ENCODE measurements at places on chromosomes 16 and 17.

- DNase-seq: peak; percentile 73
Measured at GRCh38 chr17:82551779-82552457, 32.4 kb downstream of the FOXK2 start.

- no peak for DNase-seq
Measured at GRCh38 chr16:69133373-69133954, 1.0 kb downstream of the UTP4 start.

GRCh38 chr17:78645421-78646295 lies 68.5 kb upstream of the DNAH17 start:
- peak; percentile 55 for DNase-seq

- no peak for DNase-seq
Measured at GRCh38 chr16:81369888-81370504, 55.2 kb downstream of the GAN start.

DNA sequence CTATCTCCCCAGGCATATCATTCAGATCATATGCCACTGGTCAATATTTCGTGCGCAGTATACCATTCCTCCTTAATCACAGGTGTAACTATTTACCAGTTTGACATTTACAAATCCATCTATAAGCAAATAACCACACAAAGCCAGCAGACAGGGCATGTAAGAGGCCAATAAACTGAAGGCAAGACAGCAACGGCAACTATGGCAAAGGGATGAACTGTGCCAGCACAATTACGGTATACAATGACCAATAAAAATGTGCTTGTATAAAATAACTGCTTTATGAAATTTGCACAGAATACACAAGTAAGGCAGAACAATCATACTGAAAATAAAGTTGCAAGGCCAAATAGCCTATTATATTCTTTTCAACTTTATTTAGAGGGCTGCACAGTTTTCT lies 9.2 kb downstream of the NETO2 start:
- DNase-seq: peak; percentile 4

GRCh38 chr17:77036136-77036840 lies 104.5 kb upstream of the SEC14L1 start:
- DNase-seq: no peak

DNA sequence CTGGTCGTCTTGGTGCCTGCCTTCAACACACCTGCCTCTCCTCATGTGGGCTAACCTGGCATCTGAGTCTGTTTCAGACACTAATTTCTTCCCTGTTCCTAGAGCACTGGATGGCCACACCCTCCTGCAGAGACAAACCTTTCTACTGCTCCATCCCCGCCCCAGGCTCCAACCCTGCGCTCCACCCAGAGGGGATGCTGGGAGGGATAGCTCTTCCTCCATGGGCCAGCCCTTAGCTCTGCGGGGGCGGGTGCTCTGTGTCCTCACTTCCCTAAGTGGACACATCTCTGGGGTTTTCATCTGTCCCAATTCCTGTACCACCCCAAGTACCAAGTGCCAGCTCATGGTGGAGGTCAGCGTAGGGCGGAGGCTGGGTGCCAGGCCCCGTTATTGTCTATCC lies 11.0 kb upstream of the CRISPLD2 start:
- DNase-seq: no peak

- DNase-seq: no peak
Measured at GRCh38 chr16:35198223-35199199, 1739.1 kb downstream of the TP53TG3F start.

GRCh38 chr17:17701658-17702057 lies 20.4 kb downstream of the RAI1 start:
- DNase-seq: peak; percentile 46

DNA sequence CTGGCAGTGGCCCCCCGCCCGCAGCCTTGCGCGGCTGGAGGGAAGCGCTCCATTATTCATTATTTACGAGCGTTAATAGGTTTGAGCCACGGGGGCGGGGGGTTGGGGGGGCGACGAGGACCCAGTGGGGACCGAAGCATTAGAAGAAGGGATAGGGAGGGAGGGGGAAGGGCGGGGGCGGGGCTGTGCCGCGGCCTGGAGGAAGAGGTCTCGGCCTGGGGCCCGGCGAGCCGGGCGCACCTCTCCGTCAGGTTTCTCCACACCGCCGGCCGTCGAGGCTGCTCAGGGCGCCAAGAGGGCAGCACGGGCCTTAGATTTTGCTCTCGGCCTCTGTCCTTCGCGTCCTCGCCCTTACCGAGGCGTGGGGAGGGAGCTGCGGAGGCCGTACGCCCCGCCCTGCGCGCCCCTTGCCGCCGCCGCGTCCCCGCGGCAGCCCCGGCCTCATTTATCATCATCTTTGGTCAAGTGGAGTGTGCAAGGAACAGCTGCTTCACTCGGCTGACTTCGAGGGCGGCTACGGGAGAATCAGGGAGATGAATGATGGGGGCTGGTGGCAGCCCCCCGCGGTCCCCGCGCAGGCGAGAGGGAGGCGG lies 54.2 kb downstream of the SREBF1 start:
- DNase-seq: peak; percentile 87

DNA sequence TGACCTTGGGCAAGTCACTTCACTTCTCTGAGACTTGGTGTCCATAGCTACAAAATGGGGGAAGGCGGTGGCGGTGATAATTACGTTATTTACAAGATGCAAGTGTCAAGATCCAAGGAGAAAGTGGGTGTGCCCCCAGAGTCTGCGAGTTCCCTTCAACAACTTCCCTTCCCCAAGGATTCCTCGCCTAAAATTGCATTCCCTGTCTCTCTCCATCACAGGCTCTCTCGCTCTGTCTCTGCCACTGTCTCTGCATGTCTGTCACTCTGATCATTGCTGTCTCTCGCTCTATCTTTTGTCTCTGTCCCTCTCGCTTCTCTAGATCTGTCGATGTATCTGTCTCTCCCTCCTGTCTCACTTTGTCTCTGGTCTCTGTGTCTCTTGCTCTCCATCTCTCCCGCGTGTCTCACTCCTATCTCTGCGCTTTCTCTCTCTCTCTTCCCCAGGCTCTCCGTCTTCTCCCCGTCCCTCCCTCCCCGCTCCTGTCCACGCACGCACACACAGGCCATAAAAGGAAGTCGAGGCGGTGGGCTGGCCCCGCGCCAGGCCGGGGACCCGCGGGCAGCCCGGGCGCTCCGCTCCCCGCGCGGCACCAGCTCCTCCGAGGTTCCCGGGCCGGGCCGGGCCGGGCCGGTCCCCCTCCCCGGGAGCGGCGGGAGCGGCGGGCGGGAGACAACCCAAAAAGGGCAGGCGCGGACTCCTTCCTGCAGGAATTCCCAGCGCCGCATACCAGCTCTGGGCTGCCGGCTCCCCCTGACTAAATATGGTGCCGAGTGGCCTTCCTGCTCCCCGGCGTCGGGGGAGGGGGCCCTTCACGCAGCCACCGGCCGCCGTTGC lies 1.1 kb upstream of the MYH11 start:
- DNase-seq: peak; percentile 38

DNA sequence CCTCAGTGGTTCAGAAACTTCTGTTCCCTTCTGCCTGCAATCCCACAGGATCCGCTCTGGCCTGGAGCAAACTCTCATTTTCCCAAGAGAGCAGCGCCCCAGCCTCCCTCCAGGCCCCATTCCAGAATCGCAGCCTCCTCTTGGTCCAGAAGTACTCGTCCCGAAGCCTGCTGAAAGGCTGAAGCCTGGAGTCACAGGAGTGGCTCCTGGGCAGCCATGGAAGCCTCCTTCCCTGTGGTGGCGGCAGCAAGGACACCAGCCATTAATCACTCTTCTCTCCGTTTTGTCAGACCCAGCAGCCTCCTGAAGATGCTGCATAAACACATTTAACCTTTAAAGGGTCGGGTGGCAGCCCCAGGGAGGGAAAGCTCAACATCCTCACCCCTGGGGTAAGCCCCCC lies 66.9 kb upstream of the TNRC6C start:
- no peak for DNase-seq

DNA sequence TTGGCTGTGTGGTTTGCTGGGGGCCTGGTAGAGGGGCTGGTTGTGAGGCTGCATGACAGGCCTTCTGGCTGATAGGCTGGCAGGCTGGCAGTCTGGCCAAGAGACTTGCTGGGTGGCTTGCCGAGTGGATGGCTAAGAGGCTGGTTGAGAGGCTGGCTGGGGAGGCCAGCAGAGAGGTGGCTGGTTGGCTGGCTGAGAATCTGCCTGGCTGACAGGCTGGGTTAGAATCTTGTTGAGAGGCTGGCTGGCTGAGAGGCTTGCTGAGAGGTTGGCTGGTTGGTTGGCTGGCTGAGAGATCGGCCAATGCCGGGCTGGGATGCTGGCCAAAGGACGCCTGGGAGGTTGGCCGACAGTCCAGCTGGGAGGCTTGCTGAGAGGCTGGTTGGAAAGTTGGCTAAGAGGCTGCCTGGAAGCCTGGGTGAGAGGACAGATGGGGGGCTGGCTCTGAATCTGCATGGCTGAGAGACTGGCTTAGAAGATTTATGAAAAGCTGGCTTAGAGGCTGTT lies 35.9 kb upstream of the ACSM2B start:
- no peak for DNase-seq

- DNase-seq: no peak
Measured at GRCh38 chr17:61048376-61049106, 351.1 kb upstream of the TBX2 start.

DNA sequence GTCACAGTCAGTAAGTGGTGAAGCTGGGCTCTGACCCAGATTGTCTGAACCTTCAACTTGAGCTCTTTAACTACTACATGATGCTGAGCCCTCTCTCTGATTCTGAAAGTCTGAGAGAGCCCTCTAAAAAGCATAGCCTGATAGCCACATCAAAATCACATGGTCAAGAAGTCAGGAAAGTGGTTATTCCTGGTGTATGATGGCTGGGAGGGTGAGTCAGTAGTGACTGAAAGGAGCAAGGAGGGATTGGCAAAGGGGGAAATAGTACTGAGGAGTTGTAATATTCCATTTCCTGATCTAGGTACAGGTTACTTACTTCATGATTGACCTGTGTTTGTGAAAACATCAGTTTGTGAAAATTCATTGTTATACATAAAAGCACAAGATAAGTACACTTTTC lies 89.1 kb downstream of the SSH2 start:
- no peak for DNase-seq

- peak; percentile 94 for DNase-seq
Measured at GRCh38 chr17:44774271-44775135, 15.7 kb downstream of the ADAM11 start.

- DNase-seq: peak; percentile 69
Measured at GRCh38 chr17:55825213-55825612, 74.4 kb downstream of the PCTP start.

GRCh38 chr17:56886288-56886731 lies 27.5 kb downstream of the TRIM25 start:
- no peak for DNase-seq

DNA sequence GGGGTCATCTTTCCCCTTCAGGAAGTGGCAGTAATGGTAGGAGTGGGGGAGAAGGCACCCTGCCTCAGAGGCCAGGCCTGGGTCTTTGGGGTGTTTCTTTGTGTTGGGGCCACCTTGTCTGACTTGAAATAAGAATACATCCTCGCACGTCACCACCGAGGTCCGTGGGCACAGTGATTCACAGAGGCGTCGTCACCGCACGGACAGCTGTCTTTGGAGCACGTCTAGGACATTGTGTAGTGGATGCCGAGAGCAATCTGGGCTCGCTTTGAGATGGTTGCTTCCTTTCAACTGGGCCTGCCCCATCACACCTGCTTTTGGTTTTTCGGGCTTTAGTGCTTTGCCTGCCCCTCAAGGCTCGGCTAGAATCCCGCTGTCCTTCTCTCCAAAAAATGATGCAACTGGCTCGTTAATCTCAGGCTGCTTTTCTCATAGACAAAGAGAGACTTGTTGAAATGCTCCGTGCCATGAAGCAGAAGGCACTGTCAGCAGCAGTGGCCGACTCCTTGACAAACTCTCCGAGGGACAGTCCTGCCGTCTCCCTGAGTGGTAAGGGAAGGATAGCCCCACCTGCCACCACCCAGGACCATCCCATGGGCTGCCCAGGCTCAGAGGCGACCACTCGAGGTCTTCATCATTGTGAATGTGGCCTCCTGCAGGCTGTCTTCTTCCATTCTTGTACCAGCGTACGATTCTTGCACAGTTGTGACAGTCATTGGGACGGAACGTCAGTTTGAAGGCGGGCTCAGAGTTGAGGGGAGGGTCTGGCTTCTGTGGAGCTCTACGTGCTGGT lies 24.0 kb downstream of the GINS2 start:
- no peak for DNase-seq

- peak; percentile 60 for DNase-seq
Measured at GRCh38 chr16:87809150-87809902, 43.5 kb upstream of the KLHDC4 start.

- DNase-seq: no peak
Measured at GRCh38 chr17:349666-350065, 2.9 kb downstream of the RPH3AL start.

- DNase-seq: no peak
Measured at GRCh38 chr16:31377210-31377903, 15.8 kb upstream of the ITGAD start.

DNA sequence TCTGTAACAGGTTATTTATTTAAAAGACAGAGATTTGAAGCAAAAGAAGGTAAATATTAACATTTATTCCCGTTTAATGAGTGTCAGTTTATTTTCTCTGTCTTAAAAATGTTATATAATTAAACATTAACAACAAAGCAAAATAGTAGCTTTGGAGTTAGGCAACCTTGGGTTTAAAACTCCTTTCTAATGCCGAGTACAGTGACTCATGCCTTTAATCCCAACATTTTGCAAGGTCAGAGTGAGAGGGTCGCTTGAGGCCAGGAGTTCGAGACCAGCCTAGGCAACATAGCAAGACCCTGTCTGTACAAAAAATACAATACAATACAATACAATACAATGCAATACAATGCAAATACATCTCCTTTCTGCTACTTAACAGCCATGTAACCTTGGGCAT lies 128.7 kb downstream of the CHD9 start:
- DNase-seq: no peak

GRCh38 chr17:73532421-73532901 lies 111.8 kb downstream of the SDK2 start:
- DNase-seq: peak; percentile 84

GRCh38 chr16:51507286-51507685 lies 356.2 kb upstream of the SALL1 start:
- DNase-seq: no peak

DNA sequence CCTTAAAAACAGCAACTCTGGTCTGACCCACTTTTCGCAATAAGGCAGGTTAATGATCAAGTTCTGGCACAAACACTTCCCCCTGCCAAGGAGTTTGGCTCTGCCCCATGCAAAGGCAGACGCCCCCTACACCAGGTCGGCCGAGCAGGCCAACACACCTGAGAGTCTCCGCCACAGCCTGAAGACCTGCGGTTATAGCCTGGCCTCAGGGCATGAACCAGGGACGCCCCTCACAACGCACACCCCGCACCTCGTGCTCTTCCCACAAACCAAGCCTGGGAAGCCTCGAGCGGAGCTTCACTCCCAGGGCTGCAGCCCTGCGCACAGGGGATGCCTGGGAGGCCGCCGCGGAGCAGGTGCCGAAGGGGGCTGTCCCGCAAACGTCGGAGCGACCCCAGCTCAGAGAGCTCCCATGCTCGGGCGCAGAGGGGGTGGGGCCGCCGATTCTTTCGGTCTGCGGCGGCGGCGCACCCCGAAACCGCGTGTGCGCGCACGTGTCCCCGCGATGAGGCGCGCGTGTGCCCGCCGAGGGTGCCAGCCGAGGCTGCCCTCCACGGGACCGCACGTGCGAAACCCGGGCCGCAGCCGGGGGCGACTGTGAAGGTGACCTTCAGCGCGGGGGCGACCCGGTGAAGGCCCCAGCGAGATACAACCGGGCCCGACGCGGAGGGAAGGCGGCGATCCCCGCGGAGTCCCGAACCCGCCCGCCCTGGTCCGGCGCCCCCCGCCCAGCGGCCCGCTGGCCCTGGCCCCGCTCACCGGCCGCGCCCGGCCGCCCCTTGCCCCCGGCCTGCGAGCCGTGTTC lies 559 bp downstream of the CLUH start:
- peak; percentile 37 for DNase-seq

- no peak for DNase-seq
Measured at GRCh38 chr16:85195900-85196772, 83.9 kb upstream of the CIBAR2 start.

GRCh38 chr17:976312-976711 lies 3.3 kb downstream of the NXN start:
- no peak for DNase-seq

GRCh38 chr16:8716592-8716991 lies 42.2 kb downstream of the ABAT start:
- DNase-seq: no peak

All from NCI-H69 (cell line).